ENCODE measurements at places on chromosomes 11 and 22.

DNA sequence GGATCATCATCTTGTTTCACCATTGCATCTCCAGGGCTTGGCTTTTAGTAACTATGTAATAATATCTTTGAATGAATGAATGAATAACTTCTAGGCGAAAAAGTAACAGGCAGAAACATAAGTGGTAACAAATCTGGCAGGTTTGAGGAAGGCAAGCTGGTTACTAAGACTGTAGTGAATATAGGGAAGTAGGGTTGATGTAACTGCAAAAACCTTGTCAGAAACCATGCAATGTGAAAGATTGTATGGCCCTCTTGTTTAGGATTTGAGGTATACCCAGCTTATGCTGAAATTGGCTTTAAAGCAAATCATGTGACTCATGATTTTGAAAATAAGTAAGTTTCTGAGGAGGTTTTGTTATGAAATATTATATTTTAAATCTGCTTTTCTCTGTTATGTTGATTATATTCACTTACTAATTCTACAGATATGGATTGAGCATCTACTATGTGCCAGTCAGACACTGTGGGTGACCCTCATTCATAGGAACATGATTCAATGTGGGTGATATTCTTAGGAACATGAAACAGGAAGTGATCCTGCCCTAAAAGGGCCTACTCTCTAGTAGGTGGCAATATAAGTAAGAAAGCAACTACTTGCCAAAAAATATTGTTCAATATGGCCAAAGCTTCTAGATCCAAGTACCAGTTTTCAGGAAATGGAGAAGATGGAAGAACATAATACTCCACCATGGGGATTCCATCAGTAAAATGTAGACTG lies 115.5 kb upstream of the CCDC90B start:
- DNase-seq = no peak

GRCh38 chr11:117303646-117304315 lies 12.3 kb downstream of the BACE1 start:
- DNase-seq = no peak

DNA sequence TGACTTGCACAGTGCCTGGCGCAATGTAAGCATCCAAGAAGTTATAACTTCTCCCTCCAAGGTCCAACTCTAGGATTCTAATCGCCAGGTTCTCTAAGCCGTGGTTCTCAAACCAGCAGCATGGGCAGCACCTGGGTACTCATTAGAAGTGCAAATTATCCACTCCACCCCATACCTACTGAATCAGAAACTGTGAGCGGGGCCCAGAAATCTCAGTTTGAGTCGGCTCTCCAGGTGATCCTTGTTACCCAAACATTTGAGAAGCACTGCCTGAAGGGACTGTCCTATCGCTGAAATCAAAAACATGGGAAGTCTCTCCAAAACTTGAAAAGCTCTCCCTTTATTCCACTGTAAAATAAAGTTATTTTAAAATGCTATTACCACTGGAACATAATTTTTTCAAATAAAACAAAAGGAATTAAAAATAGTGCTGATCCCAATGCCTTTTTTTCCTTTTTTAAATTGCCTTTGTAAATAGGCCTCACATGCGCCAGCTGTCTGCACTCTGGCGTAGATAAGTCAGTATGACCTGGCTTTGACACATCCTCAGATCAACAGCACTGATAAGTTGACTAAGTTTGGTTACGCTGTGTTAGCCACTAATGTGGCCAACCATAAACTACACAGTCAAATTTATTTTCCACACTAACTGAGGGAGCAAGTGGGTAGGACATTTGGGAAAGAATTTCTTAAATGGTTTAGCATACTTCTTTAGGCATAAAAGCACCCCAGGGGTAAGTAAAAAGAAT lies 8.4 kb upstream of the CTR9 start:
- DNase-seq = no peak

- no peak for DNase-seq
Observed at GRCh38 chr11:99192716-99193115, 172.0 kb downstream of the CNTN5 start.

DNA sequence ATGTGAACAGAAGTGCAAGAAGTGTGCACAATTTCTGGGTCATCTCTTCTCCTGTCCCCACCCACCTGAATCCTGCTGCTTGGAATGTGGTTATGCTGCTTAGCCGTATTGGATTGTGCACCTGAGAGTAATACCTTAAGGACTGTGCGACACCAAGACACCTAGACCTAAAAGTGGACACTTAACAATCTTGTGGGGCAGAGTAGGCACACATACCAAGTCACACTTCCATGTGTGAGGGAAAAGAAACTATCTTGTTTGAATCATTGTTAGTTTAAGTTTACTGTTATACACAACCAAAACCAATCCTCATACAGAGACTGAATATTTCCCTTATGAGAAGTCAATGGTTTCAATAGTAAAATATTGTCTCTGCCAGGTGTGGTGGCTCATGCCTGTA lies 93.7 kb downstream of the CCDC83 start:
- DNase-seq = no peak

- no peak for DNase-seq
Observed at GRCh38 chr11:24513479-24514218, 16.8 kb downstream of the LUZP2 start.

GRCh38 chr22:36839356-36840073 lies 21.3 kb upstream of the NCF4 start:
- no peak for DNase-seq

DNA sequence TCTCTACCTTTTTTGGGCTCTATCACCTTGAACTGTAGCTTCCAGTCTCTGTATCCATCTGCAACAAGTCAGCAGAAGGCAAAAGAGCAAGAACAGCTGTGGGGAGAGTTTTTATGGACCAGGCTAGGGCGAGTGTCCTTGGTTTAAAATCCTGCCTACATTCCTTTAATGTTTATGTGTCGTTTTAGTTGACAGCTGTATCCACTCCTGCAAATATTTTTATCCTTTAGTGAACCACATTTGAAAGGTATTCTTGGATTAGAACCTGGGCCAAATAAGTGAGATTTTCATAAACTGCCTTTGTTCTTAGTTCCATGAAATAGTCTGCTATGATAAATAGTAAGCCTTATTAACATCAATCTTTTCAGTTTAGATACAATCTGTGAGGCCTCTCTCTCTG lies 712.2 kb downstream of the ETS1 start:
- no peak for DNase-seq

GRCh38 chr11:1233351-1234053 lies 10.6 kb downstream of the MUC5B start:
- no peak for DNase-seq

DNA sequence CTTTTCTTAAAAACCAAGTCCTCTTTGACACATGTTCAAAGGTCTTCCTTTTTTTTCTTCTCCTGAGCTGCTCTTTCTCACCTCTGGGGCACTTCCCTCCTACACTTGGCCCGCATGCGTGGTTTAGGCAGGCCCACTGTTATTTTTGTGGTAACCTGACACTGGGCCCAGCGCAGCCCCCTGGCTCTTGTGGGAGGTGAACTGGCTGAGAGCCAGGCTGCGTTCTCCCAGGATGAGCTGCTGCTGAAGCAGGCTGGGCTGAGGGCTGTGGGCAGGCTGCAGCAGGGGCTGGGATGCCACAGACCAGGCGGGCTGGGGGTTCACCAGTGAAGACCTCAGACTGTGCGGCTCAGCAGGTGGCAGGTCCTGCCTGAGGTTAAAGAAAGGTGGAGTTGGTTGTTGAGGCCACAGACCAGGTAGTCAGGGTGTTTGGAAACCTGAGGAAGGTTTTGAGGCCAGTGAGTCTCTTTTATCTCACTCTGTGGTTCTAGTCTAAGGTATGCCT lies 72.4 kb downstream of the TEAD1 start:
- peak; percentile 84 for DNase-seq

- no peak for DNase-seq
Observed at GRCh38 chr11:86681483-86681756, 9.0 kb upstream of the ME3 start.

DNA sequence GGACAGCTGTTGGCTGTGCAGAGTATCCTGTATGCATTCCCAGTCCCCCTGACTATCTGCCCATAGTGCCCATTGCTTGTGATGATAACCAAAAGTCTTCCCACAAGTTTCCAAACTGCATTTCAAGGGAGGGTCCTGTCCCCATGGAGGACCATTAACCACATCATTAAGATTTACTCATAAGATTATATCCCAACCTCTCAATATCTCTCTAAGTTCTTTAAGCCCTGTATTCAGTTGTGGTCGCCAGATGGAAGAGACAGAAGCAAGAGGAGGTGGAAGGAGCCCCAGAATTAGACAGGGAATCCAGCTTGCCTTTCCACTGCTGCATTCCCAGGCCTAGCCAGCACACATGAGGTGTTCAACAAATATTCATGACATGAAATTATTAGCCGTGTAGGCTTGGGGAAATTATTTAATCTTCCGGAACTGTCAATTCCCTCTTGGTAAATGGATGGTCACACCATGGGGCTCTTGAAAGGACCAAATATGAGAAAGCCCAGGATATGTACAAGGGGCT lies 42.6 kb upstream of the TIMP3 start:
- DNase-seq = no peak

DNA sequence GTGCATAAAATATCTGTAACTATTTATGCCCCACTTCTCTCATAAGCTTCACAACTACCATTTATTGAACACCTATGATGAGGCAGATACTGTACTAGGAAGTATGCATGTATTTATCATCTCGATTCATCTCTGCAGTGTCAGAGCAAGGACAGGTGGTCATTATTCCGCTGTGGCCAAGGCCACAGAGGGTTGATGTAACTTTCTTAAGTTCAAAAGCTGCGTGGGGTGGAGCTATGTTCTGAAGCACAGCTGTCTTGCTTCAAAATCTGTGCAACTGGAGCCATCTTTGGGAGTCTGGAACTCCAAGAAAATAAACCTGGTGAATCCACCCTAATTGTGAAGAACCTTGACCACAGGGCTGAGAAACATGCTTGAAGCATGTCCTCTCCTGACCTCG lies 60.2 kb upstream of the HMGXB4 start:
- DNase-seq = no peak

Measured in AG04450 (cell line).